ENCODE measurements at places on chromosomes 16 and 17.

DNA sequence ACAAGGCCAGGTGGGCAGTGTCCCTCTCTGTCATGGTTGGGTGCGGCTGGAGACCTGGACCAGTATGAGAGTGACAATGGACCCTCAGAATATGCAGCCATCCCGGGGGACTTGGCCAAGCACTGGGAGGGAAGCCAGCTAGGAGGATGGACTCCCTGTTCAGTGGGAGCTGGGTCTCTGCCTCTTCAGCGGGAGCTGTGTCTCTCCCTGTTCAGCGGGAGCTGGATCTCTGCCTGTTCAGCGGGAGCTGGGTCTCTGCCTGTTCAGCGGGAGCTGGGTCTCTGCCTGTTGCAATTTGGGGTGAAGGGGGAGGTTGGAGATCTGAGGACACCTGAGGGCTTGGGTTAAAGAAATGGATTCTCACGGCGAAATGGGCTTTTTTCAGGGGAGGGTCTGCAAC lies 3.8 kb upstream of the PRSS33 start:
- no peak for DNase-seq

GRCh38 chr16:87207509-87207908 lies 109.7 kb downstream of the C16orf95 start:
- peak; percentile 80 for DNase-seq

- no peak for DNase-seq
Measured at GRCh38 chr17:73592079-73592415, 52.2 kb downstream of the SDK2 start.

DNA sequence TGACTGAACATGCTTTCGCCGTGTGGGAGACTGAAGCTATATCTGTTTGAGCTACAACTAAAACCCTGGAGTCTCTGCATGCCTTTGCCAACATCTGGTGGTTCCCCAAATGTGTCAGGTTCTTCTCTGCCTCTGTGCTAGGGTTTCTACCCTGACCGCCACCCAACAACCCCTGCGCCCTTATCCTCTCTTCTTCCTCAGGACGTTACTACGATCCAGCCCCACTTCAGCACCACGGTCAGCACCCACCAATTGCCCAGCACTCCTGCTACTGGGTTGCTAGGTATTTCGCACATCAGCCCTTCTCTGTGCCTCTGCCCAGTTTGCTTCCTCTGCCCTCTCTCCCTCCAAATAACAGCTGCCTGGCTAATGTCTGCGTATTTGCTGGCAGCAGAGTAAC lies 106.3 kb upstream of the HSBP1 start:
- no peak for DNase-seq

GRCh38 chr17:4823373-4824089 lies 9.6 kb upstream of the MINK1 start:
- no peak for DNase-seq

GRCh38 chr17:14605267-14605599 lies 304.4 kb downstream of the HS3ST3B1 start:
- DNase-seq: no peak

- no peak for DNase-seq
Measured at GRCh38 chr16:69712277-69712676, 14.1 kb downstream of the NQO1 start.

- DNase-seq: no peak
Measured at GRCh38 chr17:61414936-61415251, 15.3 kb downstream of the TBX2 start.

DNA sequence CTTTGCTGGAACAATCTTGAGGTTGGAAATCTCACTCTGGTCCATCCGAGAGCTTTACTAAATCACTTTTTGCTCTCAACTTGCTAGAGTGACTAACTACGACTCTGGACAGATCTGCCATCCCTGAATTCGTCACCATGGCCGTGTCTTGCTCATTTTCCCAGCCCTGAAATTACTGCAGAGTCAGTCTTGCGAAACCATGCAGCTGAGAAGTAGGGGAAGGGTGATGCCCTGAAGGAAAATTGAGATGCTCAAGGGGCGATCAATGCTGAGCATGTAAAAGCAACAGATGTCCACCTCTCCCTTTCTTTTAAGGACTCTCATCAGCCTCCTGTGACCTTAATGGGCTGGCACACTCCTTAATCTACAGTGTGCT lies 18.8 kb downstream of the PCTP start:
- peak; percentile 75 for DNase-seq

- no peak for DNase-seq
Measured at GRCh38 chr17:36608794-36609497, 7.6 kb downstream of the MRM1 start.

DNA sequence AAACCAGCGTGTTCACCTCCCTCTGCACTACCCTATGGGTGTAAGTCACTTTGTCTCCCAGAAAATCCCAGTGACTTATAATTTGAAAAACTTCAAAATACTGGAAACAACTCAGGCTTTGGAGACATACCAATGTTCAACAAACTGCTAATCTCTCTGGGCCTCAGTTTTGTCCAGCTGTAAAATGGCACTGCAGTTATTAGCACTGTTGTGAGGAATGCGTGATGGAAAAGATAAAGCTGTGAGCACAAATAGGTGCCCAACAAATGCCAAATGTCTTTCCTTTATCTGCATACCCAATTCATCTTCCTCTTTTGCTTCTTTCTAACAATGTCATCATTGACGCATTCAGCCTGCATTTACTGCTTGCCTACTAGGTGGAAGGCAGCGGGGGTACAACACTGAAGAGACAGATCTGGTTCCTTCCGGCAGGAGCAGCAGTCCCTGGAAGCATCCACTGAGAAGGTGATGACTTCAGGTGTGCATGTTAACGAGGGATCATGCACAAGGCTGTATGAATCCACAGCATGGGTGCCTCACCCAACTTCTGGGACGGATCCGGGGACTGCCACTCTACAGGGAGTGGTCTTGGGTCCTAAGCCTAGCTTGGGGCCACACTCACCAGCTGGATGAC lies 63.4 kb downstream of the CYTH1 start:
- no peak for DNase-seq

DNA sequence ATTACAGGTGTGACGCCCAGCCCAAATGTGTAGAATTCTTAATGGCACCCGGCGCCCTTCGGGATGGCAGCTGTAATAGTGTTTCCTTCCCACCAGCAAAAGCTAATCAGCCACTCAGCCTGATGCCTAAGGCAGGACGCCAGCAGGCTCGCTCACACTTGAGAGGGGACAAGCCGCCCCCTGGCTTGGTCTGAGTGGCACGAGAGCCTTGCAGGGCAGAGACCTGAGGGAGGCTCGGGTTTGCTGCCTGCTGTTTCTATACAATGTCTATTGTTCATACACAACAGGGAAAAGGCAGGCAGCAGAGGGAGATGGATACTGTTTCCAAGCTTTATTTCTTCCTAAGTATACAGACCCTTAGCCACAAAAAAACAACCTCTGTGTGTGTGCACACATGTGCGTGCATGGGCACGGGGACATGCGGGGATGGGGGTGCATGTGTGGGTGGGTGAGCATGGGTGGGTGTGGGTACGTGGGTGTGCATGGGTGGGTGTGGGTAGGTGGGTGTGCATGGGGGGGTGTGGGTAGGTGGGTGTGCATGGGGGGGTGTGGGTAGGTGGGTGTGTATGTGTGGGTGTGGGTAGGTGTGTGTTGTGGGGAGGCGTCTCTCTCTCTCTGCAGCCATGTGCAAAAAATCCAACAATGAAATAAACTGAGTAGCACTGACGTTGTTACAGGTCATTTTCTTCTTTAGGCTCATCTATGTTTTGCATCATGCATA lies 10.0 kb downstream of the SLC38A8 start:
- DNase-seq: no peak

- peak; percentile 0 for DNase-seq
Measured at GRCh38 chr16:13767215-13767614, 152.7 kb upstream of the ERCC4 start.

DNA sequence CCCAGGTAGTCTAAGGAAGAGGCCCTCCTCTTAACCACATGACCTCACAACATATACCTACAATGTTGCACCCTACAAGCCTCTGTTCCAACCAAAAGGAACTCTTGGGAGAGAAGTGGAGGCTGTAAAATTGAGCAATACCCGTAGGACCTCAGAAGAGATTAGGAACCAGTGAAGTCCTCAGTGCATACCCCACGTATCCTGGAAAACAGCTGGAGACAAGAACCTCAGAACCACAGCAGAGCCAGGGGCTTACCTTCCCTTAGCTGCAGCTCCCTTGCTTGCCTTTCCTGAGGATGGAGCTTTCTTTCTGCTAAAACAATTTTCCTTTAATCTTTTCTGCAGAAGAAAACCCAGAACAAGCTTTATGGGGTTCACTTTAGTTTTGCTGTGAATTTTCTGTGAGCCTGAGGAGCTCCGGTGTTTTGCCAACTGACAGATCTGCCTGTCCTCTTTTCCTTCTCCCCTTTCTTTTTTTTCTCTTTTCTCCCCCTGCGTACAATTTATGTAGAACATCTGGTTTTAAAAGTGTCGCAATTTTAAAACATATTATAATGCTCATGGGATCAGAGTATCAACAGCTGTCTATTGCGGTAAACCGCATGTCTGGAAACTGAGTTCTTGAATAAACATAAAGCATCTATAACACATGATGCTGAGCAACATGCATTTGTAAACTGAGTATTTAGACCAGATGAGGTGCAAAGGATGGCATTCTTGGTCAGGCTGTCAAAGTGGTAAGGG lies 226.4 kb upstream of the MAF start:
- DNase-seq: no peak

GRCh38 chr16:77871932-77872331 lies 83.6 kb downstream of the VAT1L start:
- DNase-seq: no peak

DNA sequence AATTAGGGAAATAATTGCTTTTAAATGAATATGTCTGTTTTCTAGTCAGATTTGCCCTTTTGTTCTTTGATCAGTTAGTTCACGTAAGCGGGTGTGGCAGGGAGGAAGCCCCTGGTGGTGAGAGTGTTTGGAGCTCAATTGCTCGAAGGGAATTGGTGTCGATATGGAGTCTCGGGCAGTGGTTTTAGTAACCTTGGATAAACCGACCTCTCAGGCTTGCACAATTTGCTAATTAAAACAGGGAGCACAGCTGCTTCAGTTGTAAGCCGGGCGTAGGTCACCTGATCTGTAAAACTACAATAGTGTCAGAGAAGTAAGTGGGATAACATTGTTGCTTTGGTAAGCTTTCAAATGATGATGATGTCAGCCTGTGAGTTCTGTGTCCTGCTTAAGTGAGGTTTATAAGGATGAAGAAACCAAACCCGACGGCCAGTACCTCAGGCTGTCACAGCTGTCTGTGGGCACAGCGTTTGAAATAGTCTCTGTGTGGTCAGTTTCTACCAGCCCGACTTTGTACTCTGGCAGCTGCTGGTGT lies 2.9 kb downstream of the ZNF750 start:
- peak; percentile 3 for DNase-seq

- no peak for DNase-seq
Measured at GRCh38 chr16:47096297-47096696, 47.4 kb downstream of the NETO2 start.

Data from GM04503 (cell line).